ENCODE measurements at places on chromosomes 11 and 22.
A peak's percentile ranks its signal among the peaks of the same experiment; 100 is the strongest.

DNA sequence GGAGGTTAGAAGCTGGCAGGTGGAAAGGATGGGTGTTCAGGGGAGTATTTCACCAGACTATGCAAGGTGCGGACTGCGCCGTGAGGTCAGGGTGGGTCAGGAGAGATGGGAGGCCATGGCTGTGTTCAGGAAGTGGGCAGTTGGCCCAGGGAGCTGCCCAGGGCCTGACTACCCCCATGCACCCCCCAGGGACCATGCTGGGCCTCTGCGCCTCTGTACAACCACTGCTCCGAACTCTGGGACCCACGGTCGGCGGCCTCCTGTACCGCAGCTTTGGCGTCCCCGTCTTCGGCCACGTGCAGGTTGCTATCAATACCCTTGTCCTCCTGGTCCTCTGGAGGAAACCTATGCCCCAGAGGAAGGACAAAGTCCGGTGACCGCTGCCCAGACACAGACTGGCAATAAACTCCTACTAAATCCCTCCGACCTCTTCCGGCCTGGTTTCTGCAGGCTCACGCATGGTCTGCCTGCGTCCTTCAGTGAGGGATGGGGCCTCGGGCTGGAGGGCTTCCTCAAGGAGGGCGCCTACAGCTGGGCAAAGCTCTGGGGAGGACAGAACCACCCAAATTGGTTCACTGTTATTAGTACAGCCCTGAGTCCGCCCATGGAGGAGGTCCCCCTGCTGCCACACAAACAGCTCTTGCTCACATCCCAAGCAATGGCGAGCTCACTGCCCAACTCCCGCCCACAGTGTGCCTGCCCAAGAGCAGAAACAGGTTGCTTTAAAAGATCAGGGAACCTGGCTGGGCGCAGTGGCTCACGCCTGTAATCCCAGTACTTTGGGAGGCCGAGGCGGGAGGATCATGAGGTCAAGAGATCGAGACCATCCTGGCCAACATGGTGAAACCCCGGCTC is 4.2 kb downstream of the PHLDA2 start:
- no peak for DNase-seq

DNA sequence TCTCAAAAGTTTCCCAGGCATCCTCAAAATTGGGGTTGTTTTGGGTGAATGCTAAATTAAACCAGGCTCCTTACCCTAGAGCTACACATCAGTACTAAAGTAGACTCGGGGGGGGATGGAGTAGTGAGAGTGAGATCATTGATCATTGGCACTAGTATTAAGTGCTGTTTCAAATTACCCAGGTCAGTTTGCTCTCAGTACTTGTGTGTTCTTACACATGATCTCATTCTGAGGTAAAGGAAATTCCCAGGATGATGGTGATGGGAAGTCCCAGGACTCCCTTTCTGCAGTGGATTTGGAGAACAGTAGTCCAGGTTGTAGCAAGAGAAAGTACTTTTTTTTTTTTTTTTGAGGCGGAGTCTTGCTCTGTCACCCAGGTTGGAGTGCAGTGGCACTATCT is 12.5 kb downstream of the RBM4 start:
- DNase-seq = no peak

- no peak for DNase-seq
Measured at GRCh38 chr11:65430406-65431217, 8.0 kb downstream of the NEAT1 start.

GRCh38 chr22:36942556-36942955 is 29.1 kb downstream of the CSF2RB start:
- DNase-seq = no peak

GRCh38 chr11:115626414-115626813 is 122.2 kb upstream of the CADM1 start:
- DNase-seq = no peak

- DNase-seq = no peak
Measured at GRCh38 chr11:75725547-75726320, 8.1 kb downstream of the MOGAT2 start.

- DNase-seq = no peak
Measured at GRCh38 chr22:19806213-19807160, 45.9 kb downstream of the TBX1 start.

DNA sequence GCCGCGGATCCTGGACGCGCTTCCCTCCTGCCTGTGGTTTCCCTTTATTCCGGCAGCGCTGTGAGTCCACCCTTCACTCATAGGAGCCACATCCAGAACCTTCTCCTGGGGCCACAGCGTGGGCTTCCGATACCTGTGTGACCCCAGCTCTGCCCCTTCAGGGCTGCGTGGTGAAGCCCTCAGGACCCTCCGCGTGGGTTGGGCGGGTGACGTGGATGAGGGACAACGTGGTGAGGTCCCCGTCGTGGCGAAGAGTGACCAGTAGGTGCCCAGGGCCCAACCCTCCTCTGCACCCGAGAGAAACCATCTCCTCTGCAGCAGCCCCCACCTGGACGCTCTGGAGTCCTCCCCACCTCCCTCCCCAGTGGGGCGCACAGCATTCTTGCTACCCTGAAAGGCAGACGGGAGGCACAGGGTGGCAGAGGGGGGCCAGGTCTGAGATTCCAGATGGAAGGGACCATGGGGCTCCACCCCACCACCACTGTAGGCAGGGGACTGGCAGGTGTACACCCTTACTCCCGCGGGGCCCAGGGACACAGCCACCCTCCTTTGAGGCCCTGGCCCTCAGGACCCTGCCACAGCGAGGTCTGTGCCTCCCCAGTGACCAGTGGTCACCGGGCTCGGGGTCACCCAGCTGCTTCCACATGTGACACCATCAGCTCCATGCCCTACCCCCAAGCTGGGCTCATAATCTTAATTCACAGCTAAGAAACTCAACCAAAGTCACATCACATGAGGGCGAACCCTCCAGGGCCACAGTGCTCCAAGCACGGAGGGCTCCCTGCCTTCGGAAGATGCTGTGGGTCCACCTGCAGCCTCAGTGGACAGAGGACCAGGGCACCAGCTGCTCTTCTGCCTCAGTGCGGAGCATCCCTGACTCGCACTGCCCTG is 3.4 kb upstream of the ZBED4 start:
- DNase-seq = no peak

GRCh38 chr11:122023614-122024250 is 92.3 kb downstream of the BLID start:
- no peak for DNase-seq

DNA sequence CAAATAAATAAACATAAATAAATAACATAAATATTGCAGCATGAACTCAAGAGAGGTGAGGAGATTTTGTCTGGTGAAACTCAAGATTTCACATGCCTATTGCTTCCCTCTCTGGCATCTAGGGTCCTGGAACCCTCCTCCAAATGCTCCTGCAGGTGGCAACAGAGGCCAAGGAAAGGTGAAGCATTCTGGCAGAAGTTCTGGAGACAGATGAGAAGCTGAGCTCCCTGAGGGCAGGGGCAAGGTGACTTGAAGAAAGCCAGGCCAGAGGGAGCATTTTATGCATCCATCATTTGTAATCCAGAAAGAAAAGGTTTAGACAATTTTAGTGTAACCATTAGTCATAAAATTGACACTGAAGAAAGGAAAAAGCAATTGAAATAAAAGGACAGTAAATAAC is 64.9 kb downstream of the ENDOD1 start:
- peak; percentile 61 for DNase-seq

- DNase-seq = no peak
Measured at GRCh38 chr22:47155912-47156311, 393.5 kb downstream of the TBC1D22A start.

DNA sequence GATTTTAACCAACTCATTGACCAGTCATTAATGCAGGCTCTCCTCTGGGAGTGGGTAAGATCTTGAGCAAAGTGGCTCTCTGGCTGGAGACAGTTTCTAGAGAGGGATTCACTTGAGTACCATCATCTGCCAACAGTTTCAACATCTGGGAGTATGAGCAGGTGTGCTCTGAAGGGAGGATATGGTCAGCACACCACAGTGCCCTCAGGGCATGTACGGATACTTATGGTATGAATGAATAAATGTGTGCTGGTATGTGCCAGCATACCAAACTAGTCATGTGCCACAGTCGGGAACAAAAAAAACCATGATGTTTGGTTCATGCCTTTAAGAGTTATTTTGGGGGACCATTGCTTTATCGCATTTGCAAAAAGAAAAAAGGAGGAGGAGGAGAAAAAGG is 1197.5 kb upstream of the TENM4 start:
- no peak for DNase-seq

- no peak for DNase-seq
Measured at GRCh38 chr11:44033411-44033850, 14.3 kb upstream of the ACCSL start.

- DNase-seq = no peak
Measured at GRCh38 chr11:116536416-116536815, 236.4 kb downstream of the BUD13 start.

DNA sequence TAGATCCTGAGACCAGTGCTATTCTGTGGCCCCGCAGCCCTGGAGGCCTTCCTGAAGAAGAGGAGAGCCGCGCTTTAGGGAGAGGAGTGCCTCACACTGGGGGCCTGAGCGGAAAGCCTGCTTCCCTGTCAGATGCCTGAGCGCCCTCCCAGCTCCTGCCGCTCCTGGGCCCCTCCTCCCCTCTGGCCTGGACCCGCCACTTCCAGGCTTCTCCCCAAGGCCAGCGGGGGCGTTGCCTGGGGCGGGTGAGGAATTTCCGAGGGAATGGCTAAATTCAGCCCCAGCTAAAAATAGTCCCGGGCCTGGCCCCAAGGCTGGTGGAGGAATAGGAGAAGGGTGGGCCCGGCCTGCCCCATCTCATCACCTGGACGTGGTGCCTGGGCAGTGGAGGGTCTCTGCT is 15.4 kb downstream of the ARHGEF17 start:
- peak; percentile 78 for DNase-seq

GRCh38 chr11:45483416-45483815 is 182.0 kb downstream of the CHST1 start:
- no peak for DNase-seq

DNA sequence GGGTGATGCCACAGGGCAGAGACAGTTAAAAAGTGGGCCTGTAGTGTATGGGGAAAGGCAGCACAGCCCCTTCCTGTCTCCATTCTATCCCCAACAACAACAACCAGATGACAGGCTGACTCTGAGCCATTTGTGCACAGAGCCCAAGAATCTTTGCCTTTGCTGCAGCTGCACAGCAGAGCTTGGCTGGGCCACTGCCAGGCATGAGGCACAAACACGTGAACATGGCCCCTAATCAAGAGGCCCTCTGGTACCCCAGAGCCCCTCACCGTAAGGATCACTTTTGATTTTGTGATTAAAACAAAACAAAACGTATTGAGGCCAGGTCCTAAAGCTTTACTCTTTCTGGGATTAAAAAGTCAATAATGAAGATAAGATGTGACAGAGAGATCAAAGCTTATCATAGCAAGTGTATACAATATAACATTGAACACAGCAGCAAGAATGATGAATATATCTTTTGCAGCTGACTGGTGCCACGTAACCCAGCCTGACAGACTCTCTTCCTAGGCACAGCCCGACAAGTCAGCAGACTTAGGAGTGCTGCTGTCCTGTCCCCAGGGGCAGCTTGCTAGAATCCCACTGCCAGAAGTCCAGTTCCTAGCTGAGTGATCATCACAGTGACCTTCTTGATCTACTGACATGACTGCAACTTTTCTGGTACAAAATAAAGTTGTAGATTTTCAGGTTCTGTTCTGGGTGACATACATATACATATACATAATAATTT is 117.8 kb downstream of the SERGEF start:
- no peak for DNase-seq

- no peak for DNase-seq
Measured at GRCh38 chr11:772429-773390, 4.6 kb downstream of the GATD1 start.

DNA sequence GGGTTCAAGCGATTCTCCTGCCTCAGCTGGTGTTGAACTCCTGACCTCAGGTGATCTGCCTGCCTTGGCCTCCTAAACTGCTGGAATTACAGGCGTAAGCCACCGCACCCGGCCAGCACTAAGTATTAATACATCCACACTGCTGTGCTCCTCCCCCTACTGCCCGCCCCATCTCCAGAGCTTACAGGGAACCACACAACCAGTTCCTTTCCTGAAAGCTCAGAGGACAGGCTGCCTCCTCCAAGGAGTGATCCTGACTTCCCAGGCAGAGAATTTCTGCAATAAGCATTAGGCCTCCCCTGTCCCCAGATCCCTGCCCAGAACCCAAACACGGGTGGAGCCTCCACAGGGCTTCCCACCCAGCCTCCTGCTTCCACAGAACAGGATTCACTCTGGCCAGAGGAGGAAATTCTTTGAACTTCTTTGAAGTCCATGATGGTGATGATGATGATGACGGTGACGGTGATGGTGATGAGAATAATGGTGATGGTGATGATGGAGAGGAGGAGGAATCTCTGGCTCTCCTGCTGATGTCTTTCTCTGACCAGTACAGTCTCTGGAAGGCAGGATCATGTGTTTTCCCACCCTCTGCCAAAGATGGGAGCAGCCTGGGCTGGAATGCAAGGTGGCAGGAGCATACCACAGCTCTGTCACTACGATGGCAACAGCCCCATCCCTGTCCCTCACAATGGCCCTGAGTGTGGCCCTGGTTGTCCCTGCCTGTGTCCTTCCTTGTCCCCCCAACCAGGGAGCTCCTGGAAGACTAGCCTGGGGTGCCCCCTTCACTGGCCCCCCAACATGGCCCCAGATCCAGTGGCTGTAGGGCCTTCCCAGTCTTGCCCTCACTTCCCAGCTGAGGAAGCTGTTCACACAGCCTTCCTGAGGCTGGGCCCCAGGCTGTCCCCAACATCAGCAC is 33.5 kb upstream of the CSNK1E start:
- DNase-seq = no peak

- no peak for DNase-seq
Measured at GRCh38 chr22:44372611-44373010, 59.9 kb upstream of the SHISAL1 start.

DNA sequence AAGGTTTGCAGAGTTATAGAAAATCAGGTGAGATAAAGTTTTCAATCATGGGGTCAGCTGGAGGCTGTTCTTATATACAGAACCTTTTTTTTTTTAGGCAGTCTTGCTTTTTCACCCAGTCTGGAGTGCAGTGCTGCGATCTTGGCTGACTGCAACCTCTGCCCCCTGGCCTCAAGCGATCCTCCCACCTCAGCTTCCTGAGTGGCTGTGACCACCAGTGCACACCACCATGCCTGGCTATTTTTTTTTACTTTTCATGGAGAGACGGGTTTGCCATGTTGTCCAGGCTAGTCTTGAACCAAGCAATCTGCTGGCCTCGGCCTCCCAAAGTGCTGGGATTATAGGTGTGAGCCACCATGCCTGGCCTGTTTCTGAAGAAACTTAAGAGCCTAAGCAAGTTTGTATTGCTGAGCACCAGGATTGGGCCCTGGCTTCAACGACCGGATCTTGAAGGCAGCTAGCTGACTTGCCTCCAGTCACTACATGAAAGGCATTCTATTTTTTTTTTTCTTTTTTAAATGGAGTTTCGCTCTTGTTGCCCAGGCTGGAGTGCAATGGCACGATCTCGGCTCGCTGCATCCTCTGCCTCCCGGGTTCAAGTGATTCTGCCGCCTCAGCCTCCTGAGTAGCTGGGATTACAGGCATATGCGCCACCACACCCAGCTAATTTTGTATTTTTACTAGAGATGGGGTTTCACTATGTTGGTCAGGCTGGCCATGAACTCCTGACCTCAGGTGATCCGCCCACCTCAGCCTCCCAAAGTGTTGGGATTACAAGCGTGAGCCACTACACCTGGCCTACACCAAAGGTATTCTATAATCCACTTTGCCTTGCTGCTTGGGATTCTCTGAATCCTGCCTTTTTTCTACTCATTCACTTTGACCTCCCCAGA is 7.6 kb downstream of the XBP1 start:
- no peak for DNase-seq
